ENCODE measurements at places on chromosomes 3 and 15.

GRCh38 chr15:68265081-68265480 lies 12.5 kb upstream of the FEM1B start:
- H3K4me1 ChIP-seq, result no peaks in the 10 kb centered on the region
- DNase-seq, result no peak
- peaks cover 8% of the 10 kb centered on the region for H3K27me3 ChIP-seq
- no peak overlapping the region for H3K4me3 ChIP-seq

DNA sequence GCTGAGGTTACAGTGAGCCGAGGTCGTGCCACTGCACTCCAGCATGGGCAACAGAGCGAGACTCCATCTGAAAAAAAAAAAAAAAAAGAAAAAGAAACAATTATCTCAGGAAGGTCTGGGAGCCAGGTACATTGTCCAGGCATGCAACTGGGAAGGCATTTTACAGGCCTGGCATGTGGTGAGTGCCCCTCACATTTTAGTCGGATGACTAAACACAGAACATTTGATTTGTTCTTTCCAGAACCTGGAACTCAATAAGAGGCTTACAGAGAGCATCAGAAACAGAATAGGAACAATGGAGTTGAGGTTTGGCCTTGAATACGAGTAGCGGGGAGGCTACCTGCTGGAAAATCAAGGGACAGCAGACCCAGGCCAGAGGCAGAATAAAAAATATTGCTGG lies 33.7 kb upstream of the IGF1R start:
- H3K4me1 ChIP-seq, result no peaks in the 10 kb centered on the region
- H3K36me3 ChIP-seq, result no peaks in the 10 kb centered on the region
- no peak overlapping the region for H3K27ac ChIP-seq
- peaks cover under 1% of the 10 kb centered on the region for H3K27me3 ChIP-seq
- H3K4me3 ChIP-seq, result no peak overlapping the region

DNA sequence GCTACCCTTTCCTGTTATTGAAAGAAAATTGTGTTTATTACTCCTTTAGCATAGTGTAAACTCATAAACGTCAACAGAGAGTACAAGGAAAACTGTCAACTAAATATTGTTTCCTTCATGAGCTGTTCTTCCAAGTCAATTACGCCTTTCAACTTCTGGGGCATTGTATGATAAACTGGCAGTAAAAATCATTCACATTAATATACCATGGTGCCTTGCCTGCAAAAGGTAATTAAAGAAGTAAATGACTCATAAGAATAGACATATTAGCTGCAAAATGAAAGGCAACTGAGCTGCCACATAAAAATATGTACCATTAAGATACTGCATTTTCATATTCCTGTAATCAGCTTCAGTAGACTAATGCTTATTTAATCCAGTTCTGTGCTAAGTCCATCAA lies 447.3 kb downstream of the FOXP1 start:
- no peak overlapping the region for H3K4me3 ChIP-seq
- H3K4me1 ChIP-seq, result peaks cover 17% of the 10 kb centered on the region
- no peak overlapping the region for H3K27ac ChIP-seq
- DNase-seq, result no peak
- H3K27me3 ChIP-seq, result no peaks in the 10 kb centered on the region

GRCh38 chr3:128488636-128488990 lies 4.4 kb downstream of the GATA2 start:
- peak overlapping the region; percentile 64 for H3K4me3 ChIP-seq
- H3K36me3 ChIP-seq, result no peaks in the 10 kb centered on the region
- no peak overlapping the region for H3K27ac ChIP-seq

DNA sequence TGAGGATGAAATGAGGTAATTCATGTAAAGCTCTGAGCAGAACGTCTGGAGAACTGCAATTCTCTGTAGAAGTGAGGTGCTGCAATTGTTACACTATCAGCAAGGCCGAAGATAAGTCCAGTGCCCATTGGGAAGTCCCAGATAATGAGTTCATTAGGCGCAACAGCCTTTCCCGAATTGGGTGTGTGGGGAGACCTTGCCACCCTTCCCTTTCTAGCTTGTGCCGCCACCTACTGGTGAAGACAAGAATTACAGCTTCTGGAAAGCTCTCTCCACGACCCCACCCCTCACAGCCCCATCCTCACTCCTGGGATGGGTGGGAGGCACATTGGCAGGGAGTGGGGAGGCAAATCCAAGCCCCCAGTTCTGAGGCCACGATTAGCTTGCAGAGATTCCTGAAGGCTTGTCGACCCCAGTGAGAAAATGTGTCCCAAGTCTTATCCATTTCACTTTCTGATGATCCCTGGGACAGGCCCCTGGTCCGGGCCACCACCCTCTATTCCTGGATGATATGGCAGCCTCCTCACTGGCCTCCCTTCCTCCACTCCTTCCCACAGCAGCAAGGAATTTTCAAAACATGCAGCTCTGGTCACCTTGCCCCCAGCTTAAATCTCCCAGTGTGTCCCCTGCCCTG lies 36.4 kb downstream of the FAM3D start:
- peak; percentile 37 for DNase-seq
- H3K4me3 ChIP-seq, result no peak overlapping the region
- peaks cover 3% of the 10 kb centered on the region for H3K4me1 ChIP-seq
- H3K27me3 ChIP-seq, result no peaks in the 10 kb centered on the region
- H3K27ac ChIP-seq, result no peak overlapping the region

DNA sequence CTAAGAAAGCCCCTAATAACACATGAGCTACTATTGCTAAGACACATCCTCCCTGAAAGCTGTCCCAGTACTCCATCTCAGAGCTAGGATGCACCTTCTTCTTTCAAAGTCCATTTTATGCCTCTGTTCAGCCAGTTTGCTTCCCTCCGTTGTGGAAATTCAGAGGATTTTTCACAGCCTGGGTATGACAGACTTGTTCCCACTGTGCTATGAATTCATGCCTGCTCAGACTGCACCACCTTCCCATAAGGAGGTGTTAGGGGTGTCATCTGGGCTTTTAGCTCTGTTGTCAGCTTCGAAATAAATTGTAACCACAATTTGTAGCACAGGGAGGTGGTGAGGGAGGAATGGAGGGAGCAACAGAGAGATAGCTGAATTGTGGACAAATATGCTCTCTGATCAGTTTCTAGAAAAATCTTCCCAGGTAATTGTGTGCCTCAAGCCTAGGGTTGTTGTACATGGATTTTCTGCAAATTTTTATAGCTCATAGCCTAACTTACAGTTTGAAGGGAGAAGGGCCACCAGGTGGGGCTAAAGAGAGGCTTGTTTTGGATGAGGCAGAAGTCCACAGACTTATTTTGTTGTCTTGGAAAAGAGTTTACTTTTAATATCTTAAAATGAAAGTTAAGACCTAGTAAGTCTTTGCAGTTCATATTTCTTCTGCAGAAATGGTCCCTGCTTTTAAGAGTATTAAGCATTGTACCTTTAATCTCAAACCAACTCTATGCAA lies 462.0 kb downstream of the PDCD6IP start:
- H3K27me3 ChIP-seq, result no peaks in the 10 kb centered on the region
- no peaks in the 10 kb centered on the region for H3K4me1 ChIP-seq
- no peak overlapping the region for H3K4me3 ChIP-seq
- H3K27ac ChIP-seq, result no peak overlapping the region
- no peak for DNase-seq

DNA sequence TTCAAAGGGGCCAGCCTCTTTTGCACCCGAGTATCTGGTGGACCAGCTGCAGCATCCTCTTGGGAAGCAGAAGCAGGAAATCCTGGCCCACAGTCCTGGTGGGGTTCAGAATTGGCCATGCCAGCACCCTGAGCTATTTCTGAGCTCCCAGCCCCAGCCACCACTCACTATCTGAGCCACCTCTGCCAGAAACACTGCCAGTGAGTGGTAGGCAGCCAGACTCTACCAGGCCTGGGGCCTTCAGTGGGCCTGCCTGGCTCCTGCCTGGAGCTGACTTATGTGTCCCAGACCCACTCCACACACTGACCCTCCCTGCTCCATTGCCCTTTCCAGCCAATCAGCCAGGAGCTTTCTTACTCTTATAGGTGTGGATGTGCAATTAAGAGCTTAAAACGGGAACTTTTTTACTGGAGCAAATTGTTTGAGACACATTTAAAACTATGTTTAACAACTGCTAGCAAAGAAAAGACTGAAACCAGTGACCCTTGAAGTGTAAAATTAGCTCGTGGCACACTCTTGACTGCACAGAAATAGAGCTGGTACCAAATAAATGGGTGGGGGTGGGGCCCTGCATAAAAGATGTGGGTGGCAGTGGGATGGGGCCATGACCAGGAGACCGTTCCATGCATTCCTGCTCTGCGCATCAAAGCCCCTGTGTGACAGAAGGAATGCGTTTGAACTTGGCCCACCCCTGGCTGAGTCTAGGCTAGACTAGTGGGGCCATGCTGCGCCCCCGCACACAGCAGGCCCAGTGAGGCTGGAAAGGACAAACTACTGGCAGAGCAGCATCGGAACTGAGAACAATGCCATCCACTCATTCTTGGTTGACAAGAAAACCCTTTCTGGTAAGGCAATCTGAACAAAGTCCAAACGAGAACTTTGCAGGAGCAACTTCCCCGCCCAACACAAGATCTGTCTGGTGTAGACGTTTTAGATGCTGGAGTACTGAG lies 48.0 kb downstream of the CTNNB1 start:
- no peak overlapping the region for H3K27ac ChIP-seq
- H3K4me1 ChIP-seq, result no peaks in the 10 kb centered on the region
- no peak overlapping the region for H3K4me3 ChIP-seq
- H3K27me3 ChIP-seq, result no peaks in the 10 kb centered on the region
- H3K36me3 ChIP-seq, result no peaks in the 10 kb centered on the region
- no peak for DNase-seq

Measured in effector memory CD4-positive, alpha-beta T cell (primary cell).